MCF 10A (cell line): ENCODE measurements at places on chromosomes 7 and 10. TPM values are rescaled to one million over a fixed set of nuclear protein-coding genes. Genes with fewer than 3 reads are reported as not detected.
A peak's percentile ranks its signal among the peaks of the same experiment; 100 is the strongest.

DNA sequence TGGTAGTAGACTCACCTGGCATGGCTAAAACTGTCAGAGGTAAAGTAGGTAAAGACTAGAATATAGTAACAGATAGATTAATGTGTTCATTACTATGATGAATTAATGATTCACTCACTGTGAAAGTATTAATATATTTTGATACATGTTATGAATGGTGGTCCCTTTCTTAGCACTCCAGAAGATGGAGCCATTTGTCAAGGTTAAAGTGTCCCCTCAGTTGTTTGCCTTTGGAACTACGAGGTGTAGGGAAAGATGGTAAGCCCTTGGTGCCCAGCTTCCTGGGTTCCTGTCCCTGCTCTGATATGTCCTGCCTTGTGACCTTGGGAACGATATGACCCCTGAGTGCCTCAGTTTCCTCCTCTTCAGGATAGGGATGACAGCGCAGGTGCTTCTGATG lies 49.4 kb downstream of the HTRA1 start:
- no peak for DNase-seq
- peaks cover 90% of the 10 kb centered on the region for H3K36me3 ChIP-seq
- peaks cover 19% of the 10 kb centered on the region for H3K4me1 ChIP-seq
- peak overlapping the region; percentile 87 for H3K27ac ChIP-seq
- H3K27me3 ChIP-seq = no peaks in the 10 kb centered on the region

- H3K27ac ChIP-seq = peak overlapping the region; percentile 95
- peak; percentile 97 for DNase-seq
- H3K4me3 ChIP-seq = peak overlapping the region; percentile 78
- H3K27me3 ChIP-seq = no peaks in the 10 kb centered on the region
Measured at GRCh38 chr7:76294344-76295024, 8.0 kb upstream of the HSPB1 start.

DNA sequence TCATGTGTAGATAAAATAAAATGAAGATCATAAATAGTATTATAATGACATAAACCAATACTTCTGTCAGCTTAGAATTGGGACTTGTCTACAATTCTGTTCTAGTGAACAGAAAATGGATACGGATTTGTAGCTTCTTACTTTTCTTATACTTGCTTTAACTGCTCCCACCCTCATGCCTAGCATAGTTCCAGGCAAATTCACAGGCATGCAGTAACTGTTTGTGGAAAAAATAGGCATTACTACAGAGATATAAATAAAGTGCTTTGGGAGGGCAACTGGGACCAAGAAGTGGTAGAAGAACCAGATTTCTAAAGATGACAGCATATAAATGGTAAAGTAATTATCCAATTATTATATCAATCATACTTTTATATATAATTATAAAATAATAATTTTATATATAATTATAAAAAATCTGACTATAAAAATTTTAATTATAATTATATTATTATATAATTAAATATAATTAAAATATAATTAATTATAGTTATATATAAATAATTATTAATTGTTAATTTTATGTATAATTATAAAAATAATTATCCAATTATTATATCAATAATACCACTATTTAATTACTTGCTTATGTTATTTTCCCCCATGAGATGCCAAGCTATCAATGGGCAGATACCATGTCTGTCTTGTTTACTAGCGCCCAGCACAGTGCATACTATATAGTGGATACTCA lies 144.1 kb downstream of the NOC3L start:
- DNase-seq = no peak
- H3K4me3 ChIP-seq = no peak overlapping the region
- H3K27ac ChIP-seq = no peak overlapping the region
- peaks cover under 1% of the 10 kb centered on the region for H3K4me1 ChIP-seq
- H3K27me3 ChIP-seq = no peaks in the 10 kb centered on the region

DNA sequence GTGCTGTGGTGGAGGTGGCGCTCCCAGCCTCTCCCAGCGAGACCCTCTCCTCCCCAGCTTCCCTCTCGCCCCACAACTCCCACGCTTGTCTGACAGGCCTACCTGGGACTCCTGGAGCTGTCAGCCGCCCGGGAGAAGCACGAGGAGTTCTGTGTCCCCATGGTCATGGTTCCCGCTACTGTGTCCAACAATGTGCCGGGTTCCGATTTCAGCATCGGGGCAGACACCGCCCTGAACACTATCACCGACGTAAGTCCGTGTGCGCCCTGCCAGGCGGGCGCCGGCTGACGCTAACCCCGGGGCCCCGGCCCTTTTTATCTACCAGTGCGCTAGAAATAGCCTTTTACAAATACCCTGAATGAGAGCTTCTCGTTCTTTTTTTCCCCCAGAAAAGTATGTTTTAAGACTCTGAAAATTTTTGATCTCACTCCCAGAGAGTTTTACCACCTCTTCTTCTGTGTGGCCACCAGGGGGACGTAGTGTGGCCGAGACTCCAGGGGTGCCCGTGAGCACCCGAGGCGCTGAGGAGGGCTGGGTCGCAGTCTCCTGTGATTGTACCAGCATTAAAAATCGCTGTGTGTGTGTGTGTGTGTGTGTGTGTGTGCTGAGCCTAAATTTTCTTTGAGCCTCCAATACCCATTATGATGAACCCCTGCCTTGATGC lies 52.6 kb downstream of the PFKP start:
- peak; percentile 24 for DNase-seq
- H3K27ac ChIP-seq = no peak overlapping the region
- no peak overlapping the region for H3K4me3 ChIP-seq
- H3K36me3 ChIP-seq = peaks cover 70% of the 10 kb centered on the region
- peaks cover 8% of the 10 kb centered on the region for H3K4me1 ChIP-seq

- H3K27ac ChIP-seq = peak overlapping the region; percentile 1
- DNase-seq = no peak
- no peaks in the 10 kb centered on the region for H3K27me3 ChIP-seq
- H3K4me1 ChIP-seq = peaks cover 69% of the 10 kb centered on the region
- H3K4me3 ChIP-seq = no peak overlapping the region
Measured at GRCh38 chr10:80493522-80494051, 39.5 kb downstream of the TSPAN14 start.

GRCh38 chr7:47576031-47576865 lies 5.7 kb downstream of the TNS3 start:
- H3K4me1 ChIP-seq = peaks cover 66% of the 10 kb centered on the region
- H3K36me3 ChIP-seq = peaks cover 40% of the 10 kb centered on the region
- DNase-seq = no peak
- H3K27me3 ChIP-seq = no peaks in the 10 kb centered on the region
- no peak overlapping the region for H3K27ac ChIP-seq

VAX1 gene
- total RNA-seq = not detected in 2 replicates

DNA sequence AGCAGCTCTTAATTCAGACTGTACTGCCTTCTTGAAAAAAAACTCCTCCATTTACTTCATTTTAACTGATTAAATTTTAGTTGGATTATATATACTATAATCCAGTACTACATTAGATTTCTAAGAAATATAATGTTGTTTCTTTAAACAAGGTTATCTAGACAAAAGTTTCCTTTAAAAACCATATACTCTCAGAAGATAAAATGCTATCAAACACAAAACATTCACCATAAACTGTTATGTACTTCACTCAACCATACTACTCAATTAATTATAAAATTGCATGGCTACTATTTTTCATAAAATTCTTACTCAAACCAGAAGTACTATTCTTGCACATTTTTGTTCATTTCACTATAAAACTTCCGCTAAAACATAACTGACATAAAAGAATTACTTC lies 12.7 kb downstream of the GPR22 start:
- H3K4me1 ChIP-seq = no peaks in the 10 kb centered on the region
- H3K36me3 ChIP-seq = no peaks in the 10 kb centered on the region
- no peak for DNase-seq
- H3K4me3 ChIP-seq = no peak overlapping the region

DNA sequence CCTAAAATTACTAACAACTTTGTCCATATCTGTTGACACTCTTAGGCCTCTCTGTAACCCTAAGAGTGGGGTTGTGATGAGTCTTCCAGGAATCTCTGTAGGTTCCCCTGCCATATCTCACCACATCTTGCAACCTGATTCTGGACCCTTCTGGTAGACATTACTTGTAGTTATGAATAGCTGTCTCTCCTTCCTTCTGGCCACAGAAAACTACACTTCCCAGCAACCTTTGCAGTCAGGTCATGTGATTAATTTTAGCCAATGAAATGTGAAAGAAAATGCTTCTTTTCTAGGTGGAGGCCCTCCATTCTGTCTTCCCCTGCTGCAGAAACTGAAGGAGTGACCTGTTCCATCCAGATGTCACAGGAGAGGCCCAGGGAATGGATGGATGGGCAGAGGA lies 147.6 kb upstream of the AOAH start:
- H3K27me3 ChIP-seq = no peaks in the 10 kb centered on the region
- no peak overlapping the region for H3K4me3 ChIP-seq
- H3K4me1 ChIP-seq = no peaks in the 10 kb centered on the region

GRCh38 chr10:97733256-97733655 lies 3.7 kb upstream of the ZFYVE27 start:
- no peaks in the 10 kb centered on the region for H3K27me3 ChIP-seq
- no peak overlapping the region for H3K27ac ChIP-seq
- H3K36me3 ChIP-seq = peaks cover 12% of the 10 kb centered on the region
- peaks cover 15% of the 10 kb centered on the region for H3K4me1 ChIP-seq

DNA sequence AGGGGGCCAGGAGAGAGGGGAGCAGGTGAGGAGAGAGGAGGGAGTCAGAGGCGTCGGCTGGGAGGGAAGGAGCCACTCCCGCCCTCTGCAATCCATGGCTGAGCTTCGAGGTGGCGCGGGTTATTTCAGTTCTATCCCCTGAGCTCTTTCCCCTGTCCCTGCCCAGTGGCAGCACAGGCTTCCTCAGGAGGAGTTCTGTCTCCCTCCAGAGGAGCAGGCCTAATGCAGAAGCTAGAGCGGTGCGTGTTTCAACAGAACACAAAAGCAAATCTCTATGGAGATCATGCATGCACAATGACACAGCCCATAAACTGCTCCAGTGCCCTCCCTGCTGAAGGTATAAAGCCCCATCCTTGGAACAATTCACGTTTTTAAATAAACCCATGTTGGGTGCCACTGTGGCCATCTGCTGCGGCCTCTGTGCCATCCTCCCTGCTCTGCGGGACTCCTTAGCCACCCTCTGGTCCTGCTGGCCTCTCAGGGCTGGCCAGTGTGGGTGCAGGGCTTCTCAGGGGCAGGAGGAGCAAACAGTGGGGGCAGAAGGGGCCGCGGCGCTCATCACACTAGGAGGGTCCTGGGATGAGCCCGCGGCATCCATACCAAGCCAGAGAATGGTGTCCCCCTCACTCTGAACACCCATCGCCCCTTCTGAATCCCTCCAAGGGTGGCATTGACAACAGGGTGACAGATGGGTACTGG lies 192.6 kb upstream of the LYZL2 start:
- H3K4me3 ChIP-seq = no peak overlapping the region
- H3K36me3 ChIP-seq = no peaks in the 10 kb centered on the region
- no peak overlapping the region for H3K27ac ChIP-seq

GRCh38 chr10:59674215-59674836 lies 35.3 kb downstream of the SLC16A9 start:
- H3K4me1 ChIP-seq = peaks cover 4% of the 10 kb centered on the region
- DNase-seq = peak; percentile 41

DNA sequence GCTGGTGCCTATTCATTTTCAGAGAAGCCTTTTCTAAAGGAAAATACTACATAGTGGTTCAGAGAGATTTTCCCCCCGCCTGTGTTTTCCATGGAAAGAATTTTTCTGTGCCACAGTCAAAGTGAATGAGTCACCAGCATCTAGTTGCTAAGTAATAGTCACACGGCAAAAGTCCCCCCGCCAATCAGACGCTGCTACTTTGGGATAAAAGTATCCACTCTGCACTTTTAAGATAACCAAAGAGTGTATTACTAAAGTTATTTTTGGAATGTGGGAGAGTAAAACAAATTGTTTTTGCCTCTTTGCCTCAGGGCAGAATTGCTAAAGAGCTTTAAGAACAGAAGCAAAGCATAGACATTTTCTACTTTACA lies 23.5 kb downstream of the ABLIM1 start:
- no peaks in the 10 kb centered on the region for H3K27me3 ChIP-seq
- DNase-seq = peak; percentile 81
- H3K4me3 ChIP-seq = no peak overlapping the region
- peak overlapping the region; percentile 75 for H3K27ac ChIP-seq

DNA sequence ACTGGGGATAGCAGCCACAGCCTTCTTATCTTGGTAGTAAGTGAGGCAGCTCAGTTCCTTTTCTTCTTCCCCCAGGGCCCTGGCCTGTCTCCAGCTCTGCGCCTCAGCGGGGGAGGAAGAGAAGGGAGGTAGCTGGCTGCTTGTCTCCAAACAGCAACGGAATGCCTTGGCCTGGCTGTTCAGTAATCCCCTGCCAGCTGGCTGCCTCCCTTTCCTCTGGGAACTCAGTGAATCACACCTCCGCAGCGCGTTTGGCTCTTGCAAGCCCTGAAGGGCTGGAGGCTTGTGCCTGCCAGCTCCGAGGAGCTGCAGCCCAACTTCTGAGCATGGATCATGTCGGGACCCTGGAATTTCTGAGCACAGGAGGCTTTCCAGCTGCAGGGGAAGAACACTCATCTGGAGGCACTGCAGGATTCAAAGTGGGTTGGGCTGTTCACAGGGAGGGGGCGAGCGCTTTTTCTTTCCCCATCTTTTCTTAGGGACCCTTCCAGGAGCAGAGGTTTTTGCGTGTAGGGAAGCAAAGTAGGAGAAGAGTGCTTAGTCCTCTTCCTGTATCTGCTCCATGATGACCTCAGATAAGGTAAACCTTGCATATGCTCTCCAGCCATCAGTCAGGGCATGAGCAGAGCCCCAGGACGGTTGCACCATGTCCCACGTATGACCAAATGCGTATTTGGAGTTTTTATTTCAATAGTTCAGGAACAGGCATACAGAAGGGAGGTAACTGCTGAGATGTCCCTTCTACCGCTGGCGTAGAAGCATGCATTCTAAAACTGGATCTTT lies 253.2 kb upstream of the INHBA start:
- H3K4me3 ChIP-seq = peak overlapping the region; percentile 53
- DNase-seq = peak; percentile 99
- H3K36me3 ChIP-seq = peaks cover 9% of the 10 kb centered on the region
- peaks cover 33% of the 10 kb centered on the region for H3K4me1 ChIP-seq

CDNF gene
- 1.9 and 2.9 TPM in 2 replicates for total RNA-seq

GRCh38 chr7:66557214-66558200 lies 71.2 kb upstream of the KCTD7 start:
- H3K27me3 ChIP-seq = no peaks in the 10 kb centered on the region
- no peak overlapping the region for H3K4me3 ChIP-seq
- no peaks in the 10 kb centered on the region for H3K4me1 ChIP-seq
- DNase-seq = peak; percentile 47

DNA sequence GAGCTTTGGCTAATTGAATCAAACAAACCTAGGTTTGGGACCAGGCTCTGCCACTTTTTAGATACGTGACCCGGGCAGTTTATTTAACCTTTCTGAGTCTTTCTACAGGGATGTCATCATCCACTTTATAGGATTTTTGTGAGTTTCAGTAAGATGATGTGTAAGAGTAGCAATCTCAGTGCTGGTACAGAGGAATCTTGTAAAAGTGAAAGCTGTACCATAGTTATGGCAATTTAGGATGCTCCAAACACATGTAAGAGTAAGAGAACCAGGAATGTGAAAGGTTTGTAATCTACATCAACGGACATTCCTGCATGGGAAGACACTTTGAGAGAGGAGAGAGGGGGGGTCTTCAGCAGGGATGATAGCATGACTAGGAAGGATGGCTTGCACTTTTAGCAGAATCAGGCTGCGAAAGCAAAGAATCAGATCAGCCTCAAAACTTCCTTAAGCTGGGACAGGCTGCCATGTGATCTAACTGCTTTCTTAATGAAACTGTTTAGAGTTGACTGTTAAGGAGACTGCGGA lies 968 bp downstream of the NOLC1 start:
- peaks cover 14% of the 10 kb centered on the region for H3K4me1 ChIP-seq
- peak; percentile 13 for DNase-seq
- peak overlapping the region; percentile 92 for H3K27ac ChIP-seq
- H3K36me3 ChIP-seq = peaks cover 63% of the 10 kb centered on the region
- H3K4me3 ChIP-seq = peak overlapping the region; percentile 75

- no peaks in the 10 kb centered on the region for H3K27me3 ChIP-seq
- no peak for DNase-seq
- no peak overlapping the region for H3K27ac ChIP-seq
Measured at GRCh38 chr7:98073047-98073446, 33.6 kb upstream of the LMTK2 start.

PLAC9 gene
- total RNA-seq = 0.93 and 1.0 TPM in 2 replicates

PLEKHS1 gene
- total RNA-seq = not detected in 2 replicates
